ENCODE measurements at places on chromosomes 4 and X. TPM values are rescaled to one million over a fixed set of nuclear protein-coding genes. Genes with fewer than 3 reads are reported as not detected.

DNA sequence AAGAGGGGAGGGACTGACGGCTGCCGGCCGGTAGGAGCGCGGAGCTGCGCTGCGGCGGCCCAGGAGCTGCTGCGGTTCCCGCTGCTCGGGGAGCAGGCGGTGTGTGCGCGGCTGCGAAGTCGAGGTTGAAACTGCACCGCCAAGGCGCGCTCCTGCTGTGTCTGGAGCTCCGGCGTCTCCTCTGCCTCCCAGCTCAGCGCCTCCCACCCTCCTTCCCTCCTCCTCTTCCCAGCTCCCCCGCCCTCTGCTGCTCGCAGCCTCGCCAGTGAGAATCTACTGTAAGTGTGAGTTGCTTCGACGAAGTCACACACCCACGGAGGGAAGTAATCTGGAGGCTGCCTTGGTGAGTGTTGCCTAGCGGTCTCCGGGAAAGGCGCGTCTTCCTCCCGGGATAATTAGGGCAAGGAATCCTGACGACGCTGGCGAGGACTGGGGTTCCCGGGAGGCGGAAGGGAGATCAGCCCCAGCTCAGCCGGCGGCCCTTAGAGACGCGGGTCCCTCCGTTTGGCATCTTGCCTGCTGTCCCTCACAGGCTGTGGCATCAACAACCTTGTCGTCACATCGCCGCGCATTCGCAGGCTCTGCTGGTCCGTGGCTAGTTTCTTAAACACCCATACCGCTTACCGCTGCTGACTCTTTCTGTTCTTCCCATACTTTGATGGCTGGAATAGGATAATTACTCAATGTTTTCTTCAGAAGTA lies at the start of gene EPHA5:
Gene EPHA5, minus strand, starts transcription at position 159 of the 701 bp plus-strand sequence. CDS start 747 bp downstream, outside the sequence.
- H3K4me1 ChIP-seq: peaks cover 4% of the 10 kb centered on the region
- H3K27me3 ChIP-seq: peaks cover 49% of the 10 kb centered on the region
- H3K36me3 ChIP-seq: no peaks in the 10 kb centered on the region
- DNase-seq: no peak
- no peak within 1 kb of the TSS for H3K4me3 ChIP-seq

DNA sequence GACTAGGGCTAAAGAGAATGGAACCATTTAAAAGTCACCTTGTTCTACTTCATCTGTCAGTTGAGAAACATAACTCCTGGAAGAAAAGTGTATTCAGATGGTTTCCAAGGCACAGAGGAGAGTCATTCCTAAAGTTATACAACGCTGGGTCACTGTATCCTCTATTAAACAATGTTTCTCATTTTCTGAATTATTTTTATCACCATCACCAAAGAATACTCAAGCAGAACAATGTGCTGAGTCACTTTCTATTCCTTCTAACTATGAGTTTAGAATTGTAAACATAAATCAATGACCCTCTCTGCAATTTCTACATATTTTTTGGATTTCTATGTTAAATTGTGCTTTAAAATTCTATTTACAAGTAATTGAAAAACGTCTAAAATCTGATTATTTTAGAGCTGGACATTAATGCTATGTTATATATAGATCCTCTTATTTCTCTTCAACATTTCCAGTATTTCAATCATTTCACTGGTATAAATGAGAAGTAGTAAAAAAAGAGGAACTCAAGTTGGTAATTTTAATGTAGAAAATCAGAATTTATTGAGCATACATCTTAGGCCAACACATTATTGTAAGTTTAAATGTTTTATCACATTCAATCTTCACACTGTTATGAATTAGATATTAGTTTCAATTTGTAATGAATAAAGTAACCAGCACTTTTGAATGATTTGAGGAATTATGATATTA lies 7.5 kb downstream of the DTHD1 start:
- peaks cover 10% of the 10 kb centered on the region for H3K27me3 ChIP-seq
- H3K4me1 ChIP-seq: peaks cover 43% of the 10 kb centered on the region
- H3K4me3 ChIP-seq: no peak overlapping the region
- peaks cover 16% of the 10 kb centered on the region for H3K36me3 ChIP-seq

GRCh38 chr4:85761803-85762528 lies 287.0 kb downstream of the ARHGAP24 start:
- H3K4me1 ChIP-seq: no peaks in the 10 kb centered on the region
- H3K27me3 ChIP-seq: no peaks in the 10 kb centered on the region
- no peak overlapping the region for H3K4me3 ChIP-seq
- no peak for DNase-seq
- no peak overlapping the region for H3K27ac ChIP-seq

DNA sequence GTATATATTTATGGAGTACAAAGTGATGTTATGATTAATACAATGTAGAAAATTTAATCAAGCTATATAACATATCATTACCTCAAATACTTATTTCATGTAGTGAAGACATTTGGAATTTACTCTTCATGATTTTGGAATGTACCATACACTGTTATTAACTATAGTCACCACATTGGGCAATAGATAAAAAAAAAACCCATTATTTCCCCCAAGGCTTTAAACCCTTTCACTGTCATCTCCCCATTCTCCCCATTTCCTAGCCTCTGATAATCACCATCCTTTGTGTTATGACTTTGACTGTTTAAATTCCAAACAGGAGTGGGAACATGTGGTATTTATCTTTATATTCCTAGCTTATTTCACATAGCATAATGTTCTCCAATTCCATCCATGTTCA lies 2189.1 kb upstream of the AGA start:
- no peak overlapping the region for H3K27ac ChIP-seq
- H3K4me1 ChIP-seq: no peaks in the 10 kb centered on the region
- H3K36me3 ChIP-seq: no peaks in the 10 kb centered on the region

The RTL9 gene
- total RNA-seq: not detected

DNA sequence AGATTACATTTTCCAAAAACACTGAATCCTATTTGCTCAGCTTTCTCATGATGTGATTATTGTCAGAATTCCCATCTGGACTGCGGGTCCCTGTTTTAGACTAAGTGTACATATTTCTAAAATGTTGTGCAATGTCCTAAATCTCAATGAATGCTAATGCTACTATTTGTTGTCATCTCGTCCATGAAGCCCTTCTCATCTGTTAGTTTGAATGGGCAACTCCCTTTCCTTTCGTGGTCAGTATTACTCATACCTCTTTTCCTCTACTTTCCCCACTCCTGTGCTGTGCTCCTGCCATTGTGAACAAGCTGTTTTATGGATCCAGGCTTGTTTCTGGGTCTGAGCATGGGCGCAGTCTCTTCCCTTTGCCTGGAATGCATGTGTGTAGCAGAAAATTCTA lies 91.0 kb downstream of the MID1 start:
- no peak for DNase-seq
- no peaks in the 10 kb centered on the region for H3K36me3 ChIP-seq
- H3K4me3 ChIP-seq: no peak overlapping the region
- H3K27me3 ChIP-seq: no peaks in the 10 kb centered on the region

GRCh38 chrX:40088299-40088625 lies 9.5 kb downstream of the BCOR start:
- DNase-seq: no peak
- no peak overlapping the region for H3K4me3 ChIP-seq
- H3K36me3 ChIP-seq: peaks cover 14% of the 10 kb centered on the region
- H3K27me3 ChIP-seq: no peaks in the 10 kb centered on the region
- H3K27ac ChIP-seq: no peak overlapping the region

DNA sequence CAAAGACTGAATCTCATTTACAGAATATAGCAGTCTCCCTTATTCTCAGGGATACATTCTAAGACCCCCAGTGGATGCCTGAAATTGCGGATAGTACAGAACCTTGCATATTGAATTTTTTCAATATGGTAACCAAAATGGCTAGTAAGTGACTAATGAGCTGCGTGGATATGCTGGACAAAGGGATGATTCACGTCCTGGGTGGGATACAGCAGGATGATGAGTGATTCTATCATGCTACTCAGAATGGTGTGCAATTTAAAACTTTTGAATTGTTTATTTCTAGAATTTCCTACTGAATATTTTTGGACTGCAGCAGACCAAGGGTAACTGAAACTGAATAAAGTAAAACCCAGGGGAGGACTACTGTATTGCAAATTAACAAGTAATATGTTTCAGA lies 66.7 kb downstream of the STAG2 start:
- H3K27me3 ChIP-seq: no peaks in the 10 kb centered on the region
- no peak overlapping the region for H3K4me3 ChIP-seq
- H3K27ac ChIP-seq: no peak overlapping the region
- H3K36me3 ChIP-seq: peaks cover 8% of the 10 kb centered on the region
- H3K4me1 ChIP-seq: peaks cover 3% of the 10 kb centered on the region

GRCh38 chrX:38315186-38315585 lies 12.1 kb downstream of the RPGR start:
- H3K36me3 ChIP-seq: peaks cover under 1% of the 10 kb centered on the region
- H3K27ac ChIP-seq: no peak overlapping the region
- H3K4me3 ChIP-seq: no peak overlapping the region

- DNase-seq: no peak
- no peak overlapping the region for H3K27ac ChIP-seq
- no peaks in the 10 kb centered on the region for H3K4me1 ChIP-seq
- H3K36me3 ChIP-seq: no peaks in the 10 kb centered on the region
Measured at GRCh38 chr4:106816496-106816895, 219.6 kb downstream of the DKK2 start.

- H3K4me1 ChIP-seq: peaks cover 11% of the 10 kb centered on the region
- H3K27ac ChIP-seq: no peak overlapping the region
Measured at GRCh38 chr4:147985376-147985775, 253.5 kb downstream of the ARHGAP10 start.

- H3K27me3 ChIP-seq: peaks cover 10% of the 10 kb centered on the region
- H3K36me3 ChIP-seq: no peaks in the 10 kb centered on the region
- no peak for DNase-seq
- no peaks in the 10 kb centered on the region for H3K4me1 ChIP-seq
- H3K4me3 ChIP-seq: no peak overlapping the region
Measured at GRCh38 chr4:67910585-67910905, 26.7 kb upstream of the TMPRSS11D start.

- DNase-seq: peak; percentile 29
- H3K27ac ChIP-seq: peak overlapping the region; percentile 92
- peak overlapping the region; percentile 83 for H3K4me3 ChIP-seq
- H3K36me3 ChIP-seq: no peaks in the 10 kb centered on the region
- H3K4me1 ChIP-seq: peaks cover 9% of the 10 kb centered on the region
- H3K27me3 ChIP-seq: peaks cover 20% of the 10 kb centered on the region
Measured at GRCh38 chrX:74924449-74925224, 615 bp downstream of the NEXMIF start.

The GPR143 gene
- total RNA-seq: not detected

The IRAK1 gene
- 107 TPM for total RNA-seq

The MAOB gene
- total RNA-seq: not detected

The CSN1S1 gene
- not detected for total RNA-seq

Measured in activated CD4-positive, alpha-beta T cell treated with anti-CD3 and anti-CD28 coated beads, Interleukin-2, amount 10 ng/mL, durations not matched to agents 7 days and 5 days (primary cell).